ENCODE measurements at places on chromosomes 16 and 17.

- no peak for DNase-seq
Measured at GRCh38 chr16:89067677-89068443, 25.8 kb upstream of the ACSF3 start.

DNA sequence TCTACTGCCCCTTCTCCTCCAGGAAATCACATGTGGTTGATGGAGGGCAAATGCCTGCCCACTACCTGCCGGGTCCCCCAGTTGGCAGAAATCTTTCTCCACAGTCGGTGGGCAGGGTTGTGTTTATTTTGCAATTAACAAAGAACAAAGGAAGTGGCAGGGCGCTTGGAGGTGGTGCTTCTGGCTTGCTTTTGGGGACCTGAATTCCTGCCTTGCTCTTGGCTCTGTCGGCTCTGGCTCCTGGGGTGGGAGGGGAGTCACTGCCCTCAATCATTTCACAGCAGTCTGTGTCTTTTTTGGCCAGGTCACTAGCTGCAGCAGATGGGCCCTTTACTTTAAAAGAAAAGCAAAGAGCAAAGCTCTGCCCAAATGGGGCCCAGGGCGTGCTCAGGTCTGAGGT, 69.2 kb downstream of the C16orf78 start:
- no peak for DNase-seq

GRCh38 chr17:7885367-7886226, 3.0 kb upstream of the CHD3 start:
- DNase-seq: no peak

GRCh38 chr16:25083701-25084100, 27.8 kb upstream of the LCMT1 start:
- no peak for DNase-seq

- DNase-seq: no peak
Measured at GRCh38 chr17:27326051-27326450, 32.1 kb downstream of the WSB1 start.

DNA sequence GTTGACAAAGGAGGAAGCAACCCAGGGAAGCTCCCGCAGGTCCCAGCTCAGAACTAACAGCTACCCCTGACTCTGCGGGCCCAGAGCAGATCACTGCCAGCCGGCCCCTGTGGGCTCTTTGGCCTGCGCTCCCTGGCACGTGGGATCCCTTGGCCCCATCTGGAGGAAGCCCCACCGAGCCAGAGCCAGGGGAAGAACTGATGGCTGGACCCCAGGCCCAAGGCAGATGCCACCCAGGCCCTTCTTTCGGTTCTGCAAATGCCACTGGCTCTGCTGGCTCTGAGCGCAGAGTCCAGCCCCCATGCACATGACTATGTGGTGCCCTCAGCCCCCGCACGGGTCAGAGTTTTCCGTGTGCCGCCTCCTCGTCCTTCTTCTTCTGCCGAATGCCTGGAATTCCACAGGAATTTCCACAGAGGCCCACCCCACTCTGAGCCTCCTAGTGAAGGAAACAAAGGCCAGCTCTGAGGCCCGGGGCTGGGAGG, 35.8 kb upstream of the SNN start:
- peak; percentile 95 for DNase-seq

GRCh38 chr17:18980682-18981334, 23.8 kb downstream of the FAM83G start:
- peak; percentile 67 for DNase-seq

GRCh38 chr17:17116406-17116805, 74.1 kb downstream of the MPRIP start:
- no peak for DNase-seq

GRCh38 chr17:31414550-31414918, 23.1 kb downstream of the RAB11FIP4 start:
- no peak for DNase-seq

DNA sequence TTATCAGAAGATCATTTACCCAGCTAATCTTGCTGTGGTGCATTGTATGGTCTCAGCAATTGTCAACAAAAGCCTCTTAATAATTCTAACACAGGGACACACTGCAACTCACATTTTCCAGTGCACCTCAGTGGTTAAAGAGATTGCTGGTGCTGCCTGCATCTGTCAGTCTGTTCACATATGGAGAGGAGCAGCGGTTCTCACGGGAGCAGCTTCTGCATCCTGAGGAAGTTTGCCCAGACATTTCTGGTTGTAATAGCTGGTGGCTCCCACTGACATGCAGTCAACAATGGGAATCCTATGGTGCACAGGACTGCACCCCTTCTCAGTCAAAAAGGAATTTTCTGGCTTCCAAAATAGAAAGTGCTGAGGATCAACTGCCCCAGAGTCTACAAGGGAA, 7.8 kb downstream of the GGA2 start:
- no peak for DNase-seq

GRCh38 chr17:51120357-51120738, 320 bp downstream of the SPAG9 start:
- DNase-seq: no peak

DNA sequence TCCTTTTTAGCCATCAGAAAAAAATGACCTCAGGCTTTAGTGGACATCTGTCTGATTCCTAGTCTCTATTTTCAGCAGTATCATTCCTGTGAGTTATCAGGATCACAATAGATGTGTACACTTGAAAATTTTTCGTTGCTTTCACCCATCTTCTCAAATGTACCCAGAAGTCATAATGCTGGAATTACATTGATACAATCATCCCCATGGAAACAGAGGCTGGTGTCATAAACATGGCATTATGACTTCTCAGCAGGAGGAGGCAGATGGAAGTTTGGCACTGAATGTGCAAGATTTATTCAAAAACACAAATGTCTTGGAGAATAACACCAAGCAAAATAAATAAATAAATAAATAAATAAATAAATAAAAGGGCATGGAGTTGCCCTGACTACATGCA, 292.5 kb downstream of the PHKB start:
- DNase-seq: no peak

- no peak for DNase-seq
Measured at GRCh38 chr16:71626858-71627213, 852 bp downstream of the MARVELD3 start.

- DNase-seq: peak; percentile 84
Measured at GRCh38 chr17:38667099-38667786, 7.5 kb downstream of the EPOP start.

DNA sequence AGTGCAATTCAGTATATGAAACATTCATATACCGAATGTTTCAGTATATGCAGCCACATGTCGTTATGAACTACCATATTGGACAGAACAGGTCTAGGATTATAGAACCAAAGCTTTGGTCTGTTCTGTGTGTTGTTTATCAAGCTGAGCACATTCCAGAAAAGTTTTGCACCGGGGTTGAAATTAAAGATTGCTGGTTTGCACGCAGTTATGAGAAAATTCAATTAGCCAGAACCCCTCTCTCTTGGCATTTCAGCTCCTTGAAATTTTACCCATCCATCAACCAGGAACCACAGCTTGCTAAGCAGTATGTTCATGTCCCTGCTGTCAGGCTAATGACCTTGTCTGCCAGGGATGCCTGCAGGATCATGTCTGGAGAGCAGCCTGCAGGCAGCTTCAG, 9.5 kb downstream of the KRT32 start:
- DNase-seq: no peak

GRCh38 chr16:69838489-69838888, 76.4 kb downstream of the WWP2 start:
- DNase-seq: no peak

DNA sequence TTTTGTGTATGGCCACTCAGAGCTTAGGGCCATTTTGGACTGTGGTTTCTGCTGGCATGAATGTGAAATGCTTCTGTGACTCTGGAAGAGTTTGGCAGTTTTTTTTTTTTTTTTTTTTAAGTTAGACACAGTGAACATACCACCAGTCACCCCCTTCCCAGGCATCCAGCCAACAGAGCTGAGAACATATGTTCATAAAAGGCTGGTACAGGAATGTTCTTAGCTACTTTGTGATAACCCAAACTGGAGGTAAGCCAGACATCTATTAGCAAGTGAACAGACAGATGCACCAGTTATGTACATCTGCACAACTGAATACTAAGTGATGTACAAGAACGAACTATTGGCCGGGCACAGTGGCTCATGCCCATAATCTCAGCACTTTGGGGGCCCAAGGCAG, 92.7 kb downstream of the ABCC1 start:
- peak; percentile 93 for DNase-seq

GRCh38 chr16:84647828-84648594, at the start of gene KLHL36:
TSS of gene KLHL36 (plus strand) at chr16:84648511. CDS start at chr16:84650868, 2,357 bp downstream.
- peak; percentile 26 for DNase-seq

DNA sequence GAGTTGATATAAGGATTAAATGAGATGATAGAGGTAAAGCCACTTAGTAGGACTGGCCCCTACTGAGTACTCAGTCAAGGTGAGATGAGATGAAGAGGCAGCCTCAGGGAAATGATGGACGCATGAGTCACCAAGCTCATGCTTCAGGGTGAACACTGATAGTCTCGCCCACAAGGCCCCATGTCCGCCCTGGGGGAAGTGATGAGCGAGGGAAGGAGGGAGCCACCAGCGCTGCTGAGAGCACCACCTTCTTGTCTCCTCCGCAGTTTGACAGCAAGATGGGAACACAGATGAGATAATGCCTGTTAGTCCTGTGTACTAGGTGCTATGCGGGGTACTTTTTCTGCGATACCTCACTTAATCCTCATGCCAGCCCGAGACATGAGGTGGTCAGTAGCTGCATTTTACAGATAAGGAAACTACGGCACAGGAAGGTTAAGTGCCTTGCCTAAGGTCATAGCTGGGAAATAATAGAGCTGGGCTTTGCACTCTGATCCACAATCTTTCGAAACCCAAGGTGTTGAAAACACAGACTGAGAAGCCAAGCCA, 383.0 kb downstream of the CPPED1 start:
- DNase-seq: no peak

- no peak for DNase-seq
Measured at GRCh38 chr17:81044428-81044763, 9.4 kb downstream of the BAIAP2 start.

DNA sequence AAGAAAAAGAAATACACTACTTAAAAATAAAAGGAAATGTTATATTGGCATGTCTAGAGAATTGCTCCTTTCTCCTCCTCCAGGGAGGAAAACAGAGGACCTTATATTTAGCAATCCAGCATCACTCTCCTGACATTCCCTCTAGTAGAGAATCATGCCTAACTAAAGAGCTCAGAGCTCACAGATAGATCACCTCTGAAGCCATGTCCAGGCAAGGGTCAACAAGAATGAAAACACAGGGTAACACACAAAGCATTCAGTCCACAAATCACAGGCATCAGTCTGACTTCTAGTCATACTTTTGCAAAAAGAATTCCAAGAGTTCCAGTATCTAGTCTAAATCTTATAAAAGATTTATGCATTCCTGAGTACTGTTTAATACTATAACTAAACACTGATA, 4.4 kb upstream of the HASPIN start:
- no peak for DNase-seq

DNA sequence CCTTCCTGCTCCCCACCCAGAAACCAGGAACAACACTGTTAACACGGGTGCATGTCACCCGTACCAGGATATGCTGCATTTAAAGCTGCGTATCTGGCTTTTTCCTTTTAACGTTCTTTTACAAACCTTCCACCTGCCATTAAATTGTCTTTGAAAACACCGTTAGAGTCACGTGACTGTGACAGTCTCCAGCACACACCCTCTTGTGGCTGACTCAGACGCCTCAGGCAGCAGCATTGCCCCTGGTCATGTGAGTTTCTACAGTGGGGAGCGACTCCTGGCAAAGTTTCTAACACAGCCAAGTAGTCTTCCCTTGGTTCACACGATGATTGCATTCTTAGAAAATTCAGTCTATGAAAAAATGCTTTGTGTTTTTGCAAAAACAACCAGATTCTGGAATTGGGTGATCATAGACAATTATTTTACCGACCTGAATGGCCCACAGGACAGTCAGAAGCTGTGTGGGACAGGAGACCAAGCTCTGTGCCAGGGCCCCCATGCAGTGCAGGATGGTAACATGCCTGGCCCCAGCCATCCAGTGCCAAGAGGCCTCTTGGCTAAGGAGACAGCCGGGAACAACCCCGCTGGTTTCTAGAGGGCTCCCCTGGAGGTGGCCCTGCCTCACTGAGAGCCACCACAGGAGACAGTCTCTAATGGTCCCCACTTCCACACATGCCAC, 199.1 kb downstream of the KATNIP start:
- peak; percentile 86 for DNase-seq

GRCh38 chr16:9567666-9568065, 476.2 kb downstream of the HAPSTR1 start:
- no peak for DNase-seq

GRCh38 chr17:82490512-82491195, 28.9 kb upstream of the FOXK2 start:
- DNase-seq: no peak

GRCh38 chr16:89153848-89154271, 17.7 kb upstream of the CDH15 start:
- no peak for DNase-seq

GRCh38 chr16:53053967-53054669, 673 bp upstream of the CHD9 start:
- no peak for DNase-seq

GRCh38 chr16:83808573-83809014, 816 bp downstream of the HSBP1 start:
- peak; percentile 6 for DNase-seq

- no peak for DNase-seq
Measured at GRCh38 chr17:80463784-80464400, 12.5 kb downstream of the NPTX1 start.

GRCh38 chr16:64982581-64982980, 139.3 kb downstream of the CDH11 start:
- no peak for DNase-seq

- DNase-seq: peak; percentile 10
Measured at GRCh38 chr16:89037261-89038152, 56.1 kb upstream of the ACSF3 start.

- no peak for DNase-seq
Measured at GRCh38 chr17:78368348-78368747, 8.5 kb upstream of the SOCS3 start.

GRCh38 chr16:85428168-85428898, 184.8 kb upstream of the GSE1 start:
- DNase-seq: peak; percentile 49

DNA sequence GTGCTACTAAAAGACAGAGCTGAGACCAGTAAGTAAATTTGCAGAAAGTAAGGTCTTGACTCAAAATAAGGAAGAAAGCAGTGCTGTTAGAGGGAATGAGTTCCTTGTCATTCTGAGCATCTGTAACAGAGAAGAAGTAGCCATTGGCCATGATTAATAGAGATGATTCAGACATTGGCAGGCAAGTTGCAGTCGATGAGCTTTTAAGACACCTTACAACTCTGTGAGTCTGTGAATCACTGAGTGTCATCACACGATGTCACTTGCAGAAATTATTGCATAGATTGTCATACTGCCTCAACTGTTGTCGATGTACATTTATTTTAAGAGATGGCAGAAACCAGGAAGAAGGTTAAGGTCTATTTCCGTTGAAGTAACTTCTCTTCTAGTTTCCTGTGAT, 201.1 kb upstream of the CDH13 start:
- DNase-seq: no peak

All from foreskin fibroblast (primary cell).